T-helper 2 cell (primary cell): ENCODE measurements at places on chromosomes 4 and X.

GRCh38 chr4:108852691-108853090, 89.8 kb upstream of the ETNPPL start:
- no peak for DNase-seq

DNA sequence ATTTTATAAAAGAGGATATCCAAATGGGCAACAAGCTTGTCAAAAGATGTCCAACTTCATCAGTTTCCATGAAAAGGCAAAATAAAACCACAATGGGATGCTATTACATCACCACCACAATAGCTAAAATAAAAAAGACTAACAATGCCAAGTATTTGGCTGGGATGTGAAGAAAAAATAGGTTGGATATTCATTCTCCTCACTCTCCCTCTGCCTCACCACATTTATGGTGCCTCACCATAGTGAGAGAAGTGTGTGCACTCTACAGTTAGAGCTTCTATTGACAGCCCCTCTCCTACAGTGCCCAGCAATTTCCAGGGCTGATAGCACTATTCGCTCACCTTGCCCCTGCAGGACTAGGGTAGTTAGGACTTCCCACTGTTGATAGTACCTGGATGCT, 25.5 kb downstream of the VEGFC start:
- no peak for DNase-seq

- no peak for DNase-seq
Observed at GRCh38 chr4:165328708-165329107, 1.2 kb downstream of the MSMO1 start.

- no peak for DNase-seq
Observed at GRCh38 chr4:37734989-37735388, 48.8 kb upstream of the RELL1 start.

- no peak for DNase-seq
Observed at GRCh38 chr4:77031544-77031943, 44.2 kb downstream of the CCNI start.

GRCh38 chrX:11254417-11255109, 38.6 kb upstream of the AMELX start:
- no peak for DNase-seq

- DNase-seq: no peak
Observed at GRCh38 chr4:85737254-85737653, 262.3 kb downstream of the ARHGAP24 start.

- DNase-seq: no peak
Observed at GRCh38 chrX:150508451-150509367, 59.7 kb upstream of the MTM1 start.
